ENCODE measurements at places on chromosomes 6 and 20.

- no peak for DNase-seq
Measured at GRCh38 chr6:20302168-20302567, 89.9 kb upstream of the MBOAT1 start.

GRCh38 chr6:13261464-13261994, 66.8 kb downstream of the TBC1D7 start:
- DNase-seq, result no peak

DNA sequence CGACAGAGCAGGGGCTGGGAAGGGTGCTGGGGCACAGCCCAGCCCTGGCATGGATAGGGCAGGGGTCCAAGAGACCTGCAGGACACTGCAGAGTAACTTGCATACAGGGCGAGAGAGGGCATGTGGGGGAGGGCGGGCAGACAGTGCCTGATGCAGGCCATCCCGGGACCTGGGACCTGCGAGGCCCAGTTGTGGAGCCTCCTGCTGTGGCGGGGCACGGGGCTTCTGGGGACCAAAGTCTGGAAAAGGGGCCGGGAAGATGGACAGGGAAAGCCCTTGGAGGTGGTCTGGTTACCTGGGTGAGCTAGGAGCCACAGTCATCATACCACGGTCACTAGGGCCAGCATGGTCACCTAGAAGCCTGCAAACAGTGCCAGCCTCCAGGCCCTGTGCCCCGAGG, 412 bp upstream of the TUBB1 start:
- DNase-seq, result no peak

GRCh38 chr6:118509009-118509617, 39.0 kb upstream of the PLN start:
- DNase-seq, result no peak

GRCh38 chr6:105733556-105734162, 330.8 kb upstream of the PREP start:
- DNase-seq, result no peak

DNA sequence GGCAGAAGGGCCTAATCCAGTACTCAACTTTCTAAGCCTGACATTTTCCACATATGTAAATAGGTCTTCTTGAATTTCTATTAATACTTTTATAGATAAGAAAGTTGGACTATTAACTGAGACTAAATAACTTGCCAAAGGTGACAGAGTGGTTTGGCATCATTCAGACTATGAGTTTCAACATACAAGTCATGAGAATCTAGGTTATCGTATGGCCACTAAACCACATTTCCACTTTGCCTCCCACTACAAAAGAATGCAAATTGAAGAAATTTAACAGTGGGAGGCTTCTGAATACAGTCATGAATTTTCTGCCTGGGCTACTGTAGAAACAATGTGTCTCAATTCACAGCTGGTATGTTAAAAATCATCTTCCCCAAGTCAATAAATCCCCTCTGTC, 531.0 kb upstream of the AGPAT4 start:
- DNase-seq, result no peak

DNA sequence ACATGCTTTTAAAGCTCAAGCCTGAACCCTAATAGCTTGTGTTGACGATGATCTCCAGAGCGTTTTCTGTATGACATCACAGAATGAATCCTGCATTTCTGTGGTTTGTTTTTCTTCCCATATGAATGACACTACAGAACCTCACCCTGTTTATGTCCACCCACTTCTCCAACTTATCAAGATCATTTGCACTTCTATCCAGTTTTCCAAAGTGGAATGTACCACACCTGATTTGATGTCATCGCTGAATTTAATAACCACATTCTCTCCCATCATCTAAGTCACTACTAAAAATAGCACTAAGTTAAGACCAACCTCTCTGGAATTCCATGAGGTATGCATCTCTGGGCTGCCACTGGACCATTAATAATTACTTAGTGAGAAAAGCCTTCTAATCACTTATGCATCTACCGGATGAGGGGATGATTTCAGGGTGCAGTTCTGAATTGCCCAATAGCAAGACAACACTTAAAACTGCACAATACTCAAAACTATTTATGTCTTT, 33.3 kb upstream of the CITED2 start:
- no peak for DNase-seq

DNA sequence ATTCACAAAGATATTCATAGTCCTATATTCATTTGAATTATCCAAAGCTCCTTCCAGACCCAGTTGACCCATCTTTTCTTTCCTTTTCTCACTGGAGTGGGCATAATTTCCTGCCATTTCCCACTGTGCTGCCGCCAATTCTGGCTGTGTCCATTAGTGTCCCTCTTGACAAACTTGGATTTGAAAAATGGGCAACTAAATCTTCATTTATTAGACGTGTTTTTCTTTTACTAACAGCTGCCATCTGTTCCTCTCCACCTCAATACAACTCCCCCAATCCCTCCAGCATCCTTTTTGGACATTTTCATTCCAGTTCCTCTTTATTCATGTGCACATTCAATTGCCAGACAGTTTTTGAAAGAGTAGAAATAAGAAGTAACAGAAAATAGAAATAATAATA, 90.5 kb downstream of the PCSK2 start:
- DNase-seq, result no peak

DNA sequence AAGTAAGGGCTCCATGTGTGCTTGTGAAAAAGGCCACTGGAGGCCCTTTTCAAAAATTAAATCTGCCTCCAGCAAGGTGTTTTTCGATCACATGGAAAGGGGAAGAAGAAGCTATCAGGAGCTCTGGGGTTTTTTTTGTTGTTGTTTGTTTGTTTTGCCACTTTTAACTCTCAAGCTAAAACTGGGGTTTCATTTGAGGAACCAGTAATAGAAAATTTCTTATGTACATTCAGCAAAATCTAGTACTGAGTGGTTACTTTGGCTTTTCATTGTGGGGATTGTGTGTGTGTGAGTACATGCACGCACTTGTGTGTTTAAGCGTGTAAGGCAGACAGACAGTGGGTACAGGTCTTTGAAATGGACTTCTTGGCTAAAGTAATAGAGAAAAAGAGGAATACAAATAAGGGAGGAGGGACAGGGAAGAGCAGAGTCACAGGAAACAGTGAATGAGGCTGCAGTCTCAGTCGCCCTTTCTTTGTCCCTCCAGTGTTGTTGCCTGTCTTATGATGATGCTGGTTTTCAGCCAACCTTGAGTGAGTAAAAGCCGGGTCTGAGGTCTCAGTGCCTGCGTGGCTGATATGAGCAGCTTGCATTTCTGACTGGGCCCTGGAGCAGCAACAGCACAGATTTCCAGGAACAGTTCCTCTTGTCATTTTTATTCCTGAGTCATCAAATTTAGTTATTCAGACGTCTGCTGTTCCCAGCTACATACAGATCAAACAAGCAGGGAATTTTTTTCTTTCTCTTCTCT, 26.2 kb downstream of the SLC16A10 start:
- DNase-seq, result no peak
